ENCODE measurements at places on chromosomes 4 and X.

GRCh38 chr4:123557857-123558536 is 161.4 kb downstream of the SPRY1 start:
- DNase-seq: no peak

DNA sequence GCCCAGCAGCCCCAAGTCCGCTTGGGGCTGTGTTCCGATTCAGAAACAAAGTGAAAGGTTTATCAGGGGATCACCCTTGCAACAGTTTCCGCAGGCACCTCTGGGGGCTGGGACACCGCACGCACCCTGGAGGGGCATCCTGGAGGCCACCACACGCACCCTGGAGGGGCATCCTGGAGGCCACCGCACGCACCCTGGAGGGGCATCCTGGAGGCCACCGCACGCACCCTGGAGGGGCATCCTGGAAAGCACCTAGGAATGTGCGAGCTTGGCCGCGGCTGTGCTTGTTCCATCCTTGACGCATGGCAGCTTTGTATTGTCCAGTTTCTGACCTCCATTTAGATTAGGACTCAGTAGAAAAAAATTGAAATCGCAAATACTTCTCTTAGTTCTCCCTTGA is 21.3 kb upstream of the CBR4 start:
- no peak for DNase-seq

- DNase-seq: peak; percentile 89
These were observed 242.7 kb downstream of the BCOR start for GRCh38 chrX:39854772-39855747.

- DNase-seq: no peak
These were observed 138.6 kb upstream of the NAP1L5 start for GRCh38 chr4:88836216-88836615.

- DNase-seq: peak; percentile 18
These were observed 394 bp downstream of the MED14 start for GRCh38 chrX:40734971-40735324.

- peak; percentile 12 for DNase-seq
These were observed at the start of gene ABCG2 for GRCh38 chr4:88158489-88159228. ABCG2 (minus strand) TSS chr4:88158639; CDS start chr4:88139995, 18,644 bp downstream.

DNA sequence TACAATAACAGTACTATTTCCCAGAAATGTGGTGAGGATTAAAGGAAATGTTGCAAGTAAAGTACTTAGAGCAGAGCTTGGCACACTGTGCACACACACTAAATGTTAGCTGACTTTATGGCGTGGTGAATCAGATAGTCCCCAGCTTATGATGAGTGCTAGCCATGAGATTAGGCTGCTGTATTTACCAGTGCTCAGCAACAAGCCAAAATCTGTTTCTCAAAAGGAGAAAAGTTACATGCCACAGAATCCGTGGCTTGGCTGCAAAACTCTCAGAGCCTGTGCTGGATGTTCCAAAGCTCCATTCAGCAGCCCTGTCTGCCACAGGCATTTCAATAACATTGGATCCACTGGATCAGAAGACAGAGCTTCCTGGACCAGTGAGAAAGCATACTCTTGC is 12.8 kb upstream of the STBD1 start:
- no peak for DNase-seq

GRCh38 chr4:6031846-6032245 is 13.6 kb upstream of the C4orf50 start:
- no peak for DNase-seq

GRCh38 chrX:13123857-13124345 is 79.5 kb upstream of the FAM9C start:
- peak; percentile 41 for DNase-seq

DNA sequence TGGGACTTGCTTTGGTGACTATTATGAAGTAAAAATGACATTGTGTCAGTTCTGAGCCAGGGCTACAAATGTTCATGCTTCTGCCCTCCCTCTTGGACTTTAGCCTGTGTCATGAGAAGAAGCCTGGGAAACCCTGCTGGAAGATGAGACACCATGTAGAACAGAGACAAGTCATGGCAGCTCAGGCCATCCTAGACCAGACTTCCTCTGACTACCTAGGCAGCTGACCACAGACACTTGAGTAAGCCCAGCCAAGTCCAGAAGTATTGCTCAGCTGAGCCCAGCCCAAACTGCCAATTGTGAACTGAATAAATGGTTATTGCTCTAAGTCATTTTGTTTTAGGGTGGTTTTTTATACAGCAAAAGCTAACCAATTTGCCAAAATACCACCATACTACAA is 467.6 kb upstream of the CNKSR2 start:
- no peak for DNase-seq

GRCh38 chrX:86806786-86807185 is 658.5 kb downstream of the DACH2 start:
- no peak for DNase-seq

DNA sequence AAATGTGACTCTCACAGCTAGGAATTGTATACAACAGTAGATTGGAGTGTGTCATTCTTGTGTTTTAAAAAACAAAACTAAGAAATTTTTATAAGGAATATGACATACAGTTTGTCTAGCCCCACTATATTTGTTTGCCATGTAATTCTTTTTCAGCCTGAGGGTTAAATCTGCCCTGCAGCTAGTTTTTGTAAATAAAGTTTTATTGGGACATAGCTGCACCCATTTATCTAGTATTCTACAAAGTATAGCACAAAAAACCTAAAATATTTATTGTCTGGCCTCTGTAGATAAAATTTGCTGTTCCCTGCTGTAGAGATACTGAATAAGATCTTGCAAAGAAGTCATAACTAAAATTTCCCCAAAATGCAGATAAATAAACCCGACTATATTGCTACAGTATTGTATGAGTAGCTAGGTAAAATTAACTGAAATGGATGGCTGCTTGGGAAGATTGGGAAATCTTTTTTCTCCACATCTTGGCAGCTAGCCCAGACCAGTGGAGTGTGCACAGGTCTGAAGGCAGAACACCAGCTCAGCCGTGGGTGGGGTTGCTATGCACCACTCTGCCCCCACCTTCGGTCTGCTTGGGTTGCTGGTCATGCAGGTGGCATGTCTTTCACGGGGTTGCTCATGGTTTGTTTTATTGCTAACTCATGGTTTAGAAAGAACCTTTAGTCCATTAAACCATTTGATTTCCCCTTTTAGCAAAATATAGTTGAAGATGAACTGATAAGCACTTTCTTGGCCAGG is 127.9 kb downstream of the KLHL8 start:
- no peak for DNase-seq

GRCh38 chr4:4259484-4260100 is 11.6 kb upstream of the TMEM128 start:
- DNase-seq: no peak

GRCh38 chrX:13428053-13428786 is 108.4 kb upstream of the ATXN3L start:
- no peak for DNase-seq

DNA sequence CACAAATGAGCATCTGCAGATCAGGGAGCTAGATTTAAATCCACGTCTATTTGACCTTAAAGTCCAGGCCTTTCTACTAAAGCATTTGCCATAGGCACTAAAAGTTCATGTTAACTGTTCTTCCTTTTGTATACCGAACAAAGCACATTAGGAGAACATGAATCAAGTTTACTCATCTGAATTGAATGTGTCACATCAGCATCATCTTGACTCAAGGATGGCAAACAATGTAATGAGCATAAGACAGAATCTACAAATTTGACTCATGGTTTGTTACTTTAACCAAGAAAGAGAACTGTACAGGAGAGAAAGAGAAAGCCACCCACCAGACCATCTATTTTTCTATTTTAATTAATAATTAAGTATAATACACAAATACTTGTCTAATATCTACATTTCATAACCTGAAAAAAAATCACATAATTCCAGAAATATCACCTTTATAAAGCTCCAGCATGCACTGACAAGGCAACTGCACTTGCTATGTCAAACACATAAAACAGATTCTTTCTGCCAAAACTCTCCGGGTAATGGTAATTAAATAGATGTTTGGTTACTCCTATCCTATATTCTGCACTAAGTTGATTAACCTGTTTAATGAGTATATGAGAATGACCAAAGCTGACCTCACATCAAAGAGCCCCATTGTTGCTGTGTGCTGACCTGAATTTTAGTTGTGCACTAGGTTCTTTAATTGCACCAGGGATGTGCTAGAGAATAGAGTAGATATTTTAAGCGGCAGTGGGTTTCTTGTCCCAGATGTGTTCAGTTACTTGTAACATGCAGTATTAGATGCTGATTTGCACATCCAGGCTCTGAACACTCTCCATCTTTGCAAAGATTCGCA is 42.5 kb upstream of the LEF1 start:
- DNase-seq: no peak

GRCh38 chrX:40385256-40385655 is 195.5 kb upstream of the ATP6AP2 start:
- DNase-seq: no peak

- DNase-seq: no peak
These were observed at the start of gene PABPC5 for GRCh38 chrX:91434351-91435168. PABPC5 (plus strand) TSS chrX:91434839; CDS start chrX:91435578, 739 bp downstream.

DNA sequence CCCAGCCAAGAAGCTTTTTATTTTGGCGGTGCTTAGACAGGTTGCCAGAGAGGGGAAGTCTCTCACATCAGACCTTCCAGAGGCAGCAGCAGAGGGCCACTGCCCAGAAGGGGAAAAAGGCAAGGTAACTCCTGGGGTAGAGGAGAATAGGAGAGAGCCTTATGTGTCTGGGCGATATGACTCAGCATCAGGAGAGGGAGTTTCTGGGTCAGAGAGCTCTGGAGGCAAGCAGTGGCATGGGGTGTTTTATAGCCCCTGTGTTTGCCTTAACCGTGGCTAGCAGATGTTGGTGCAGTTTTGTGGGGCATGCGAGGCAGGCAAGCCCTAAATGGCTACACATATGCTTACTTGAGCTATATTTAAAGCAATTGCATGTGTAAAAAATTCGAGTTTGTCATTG is 8.3 kb upstream of the ZXDB start:
- DNase-seq: no peak

DNA sequence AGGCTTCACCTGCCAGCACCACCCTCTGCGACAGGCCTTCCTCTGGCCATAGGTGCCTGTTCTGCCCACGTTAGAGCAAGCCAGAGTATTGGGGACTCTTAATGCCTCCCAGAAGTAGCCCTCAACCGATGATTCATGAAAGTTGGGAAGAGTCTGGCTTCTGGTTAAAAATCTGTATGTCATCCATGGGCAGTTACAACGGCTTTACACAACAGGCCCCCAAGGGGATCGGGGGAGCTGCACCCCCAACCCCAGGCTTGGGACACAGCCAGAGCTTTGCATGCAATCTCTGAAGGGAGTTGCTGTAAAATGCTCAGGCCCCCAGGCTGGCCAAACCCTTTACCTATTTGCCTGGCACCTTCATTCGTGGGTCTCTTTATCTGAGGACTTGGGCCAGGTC is 5.4 kb upstream of the CYTL1 start:
- DNase-seq: no peak

- no peak for DNase-seq
These were observed 1660.7 kb upstream of the ADGRL3 start for GRCh38 chr4:59539401-59539800.

- no peak for DNase-seq
These were observed 253.9 kb downstream of the GLUD2 start for GRCh38 chrX:121301356-121301755.

- DNase-seq: no peak
These were observed 6.0 kb downstream of the SMAD1 start for GRCh38 chr4:145487631-145488030.

GRCh38 chr4:87805971-87806370 is 6.6 kb downstream of the IBSP start:
- no peak for DNase-seq

DNA sequence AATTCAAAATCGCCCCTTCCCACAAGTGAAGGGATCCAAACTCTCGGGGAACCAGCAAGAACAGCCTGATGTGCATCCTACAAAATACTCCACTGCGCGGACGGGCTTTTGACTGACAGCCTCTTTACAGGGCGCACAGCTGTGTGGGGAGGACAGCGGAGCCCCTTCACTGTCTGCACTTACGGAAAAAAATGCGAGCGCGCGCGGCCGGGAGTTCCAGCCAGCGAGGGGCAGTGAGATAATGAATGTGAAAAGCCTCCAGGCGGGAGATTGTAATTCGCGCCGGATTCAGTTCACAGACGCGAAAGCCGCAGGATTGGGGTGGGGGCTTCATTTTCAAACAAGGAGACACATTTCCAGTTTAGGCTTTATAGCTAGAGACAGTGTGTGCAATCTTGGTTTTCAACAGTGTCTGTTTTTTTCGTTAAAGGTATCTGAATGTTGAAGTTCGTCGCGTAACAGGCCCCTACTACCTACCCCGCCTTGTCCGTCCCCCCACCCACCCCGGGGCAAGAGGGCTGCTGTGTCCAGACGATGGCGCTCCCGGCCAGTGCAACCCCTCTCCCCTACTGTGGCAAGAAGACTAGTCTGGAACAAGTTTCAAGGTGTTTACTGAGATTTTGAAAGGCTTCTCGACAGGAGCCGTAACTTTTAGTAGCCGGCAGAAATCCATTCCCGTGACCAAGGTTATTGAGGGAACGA is 1.7 kb upstream of the GPR50 start:
- no peak for DNase-seq

GRCh38 chr4:154086247-154086646 is 297.4 kb upstream of the SFRP2 start:
- no peak for DNase-seq

DNA sequence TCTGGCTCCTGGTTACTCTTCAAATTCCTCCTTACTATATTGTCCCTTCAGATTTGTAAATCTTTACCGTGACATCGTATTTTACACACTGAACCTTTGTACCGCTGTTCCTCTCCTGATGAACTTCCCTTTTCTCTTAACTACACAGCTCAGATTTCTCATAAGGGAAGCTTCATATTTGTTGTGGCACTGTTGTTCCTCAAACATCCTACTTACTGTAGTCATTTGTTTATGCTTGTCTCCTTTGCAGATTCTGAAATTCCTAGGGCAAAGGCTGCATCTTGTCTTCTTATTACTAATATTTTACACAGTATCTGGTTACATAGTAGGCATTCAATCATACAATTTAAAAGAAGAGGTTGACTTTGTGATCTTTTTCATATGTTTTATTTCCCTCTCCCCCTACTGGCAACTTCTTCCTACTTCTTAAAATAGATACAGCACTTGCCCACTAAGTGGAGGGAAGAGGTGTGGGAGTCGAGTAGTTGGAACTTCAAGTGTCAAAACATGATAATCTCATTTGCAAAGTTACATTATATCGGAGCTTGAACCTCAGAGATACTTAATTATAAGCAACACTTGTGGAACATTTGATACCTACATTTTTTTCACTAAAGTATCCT is 50.0 kb downstream of the TET2 start:
- DNase-seq: no peak

DNA sequence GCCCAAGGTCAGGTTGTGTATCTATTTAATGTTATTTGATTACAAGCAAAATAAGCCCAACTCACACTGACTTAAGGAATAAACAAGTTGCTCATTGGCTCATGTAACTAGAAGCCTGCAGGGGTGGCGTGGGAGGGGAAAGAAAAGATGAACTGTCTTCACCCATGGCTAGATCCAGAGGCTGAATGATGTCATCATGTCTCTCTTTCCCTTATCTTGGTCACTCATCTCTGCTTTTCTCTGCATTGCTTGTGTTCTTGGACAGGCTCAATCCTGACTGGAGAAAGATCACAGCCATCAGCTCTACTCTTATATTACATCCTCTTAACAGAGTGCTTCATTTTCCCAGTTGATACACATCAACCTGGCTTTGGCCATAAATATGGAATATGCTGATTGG is 290.0 kb upstream of the DIAPH2 start:
- DNase-seq: no peak
